ENCODE measurements at places on chromosomes 16 and 17.
A peak's percentile ranks its signal among the peaks of the same experiment; 100 is the strongest.

GRCh38 chr17:36868777-36869176 is 68.5 kb upstream of the LHX1 start:
- DNase-seq = no peak

- no peak for DNase-seq
These were observed 5.6 kb downstream of the ADCY9 start for GRCh38 chr16:4110680-4111079.

DNA sequence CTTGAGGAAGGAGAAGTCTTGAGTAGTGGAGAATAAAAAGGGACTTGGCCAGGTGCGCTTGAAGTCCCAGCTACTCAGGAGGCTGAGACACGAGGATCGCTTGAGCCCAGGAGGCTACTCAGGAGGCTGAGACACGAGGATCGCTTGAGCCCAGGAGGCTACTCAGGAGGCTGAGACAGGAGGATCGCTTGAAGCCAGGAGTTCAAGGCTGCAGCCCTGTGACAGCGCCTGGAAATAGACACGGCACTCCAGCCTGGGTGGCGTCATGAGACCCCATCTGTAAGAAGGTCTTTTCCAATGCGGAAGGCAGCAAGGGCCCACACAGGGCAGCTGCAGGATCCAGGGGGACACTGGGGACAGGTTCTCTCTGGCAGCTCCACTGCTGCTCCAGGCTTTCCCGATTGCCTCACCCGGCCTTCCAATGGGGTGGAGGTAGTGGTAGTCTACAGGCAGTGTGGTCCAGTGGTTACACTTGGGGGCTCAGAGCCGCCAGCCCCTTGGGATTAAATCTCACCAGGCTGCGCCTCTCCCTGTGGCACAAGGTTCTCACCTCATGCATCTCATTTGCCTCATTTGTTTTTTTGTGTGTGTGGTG is 143.4 kb downstream of the SEC14L1 start:
- DNase-seq = no peak

GRCh38 chr16:84823484-84823883 is 3.7 kb downstream of the CRISPLD2 start:
- no peak for DNase-seq

DNA sequence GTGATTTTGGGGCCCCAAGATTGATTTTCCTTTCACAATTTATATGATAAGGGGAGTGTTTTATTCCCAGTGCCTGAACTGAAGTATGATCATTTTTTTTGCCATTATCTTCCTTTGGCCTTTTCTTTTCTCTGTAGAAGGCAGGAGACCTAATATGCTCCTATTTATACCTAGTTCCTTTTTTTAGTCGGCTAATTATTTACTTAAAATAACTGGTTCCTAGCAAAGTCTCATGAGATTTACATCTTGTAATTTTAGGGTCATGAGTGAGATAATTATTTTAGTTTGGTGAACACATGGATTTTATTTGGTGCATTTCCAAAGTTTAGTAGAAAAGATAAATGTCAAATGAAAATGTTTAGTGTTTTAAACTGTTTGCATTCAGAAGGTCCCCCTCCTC is 24.8 kb downstream of the SEC14L1 start:
- no peak for DNase-seq

- no peak for DNase-seq
These were observed 229.2 kb downstream of the MAP2K6 start for GRCh38 chr17:69643686-69644085.

- DNase-seq = no peak
These were observed 17.7 kb downstream of the KSR1 start for GRCh38 chr17:27473748-27474609.

DNA sequence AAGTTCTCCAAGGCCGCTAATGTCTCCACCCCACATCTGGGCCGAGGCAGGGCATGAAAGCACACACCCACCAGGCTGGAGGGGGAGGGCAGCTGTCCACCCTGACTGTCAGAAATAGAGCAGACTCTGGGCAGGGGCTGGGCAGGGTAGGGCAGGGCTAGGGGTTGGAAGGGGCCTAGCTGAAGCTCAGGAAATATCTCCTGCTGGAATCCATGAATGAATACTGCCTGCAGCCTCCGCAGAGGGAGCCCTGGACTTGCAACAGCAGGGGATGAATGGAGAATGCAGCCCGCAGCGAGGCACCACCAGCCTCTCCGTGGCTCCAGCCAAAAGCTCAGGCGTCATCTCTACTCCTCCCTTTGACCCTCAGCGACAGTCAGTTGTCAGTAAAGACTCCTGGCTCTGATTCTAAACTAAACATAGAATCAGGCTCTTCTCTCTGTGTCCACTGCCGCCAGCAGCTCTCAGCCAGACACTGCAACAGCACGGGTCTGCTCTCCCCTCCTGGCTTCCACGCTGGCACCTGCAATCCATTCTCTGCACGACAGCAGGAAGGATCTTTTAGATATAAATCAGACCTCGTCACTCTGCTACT is 23.9 kb upstream of the NGFR start:
- peak; percentile 54 for DNase-seq

GRCh38 chr17:62919388-62919787 is 46.6 kb upstream of the TANC2 start:
- DNase-seq = no peak

DNA sequence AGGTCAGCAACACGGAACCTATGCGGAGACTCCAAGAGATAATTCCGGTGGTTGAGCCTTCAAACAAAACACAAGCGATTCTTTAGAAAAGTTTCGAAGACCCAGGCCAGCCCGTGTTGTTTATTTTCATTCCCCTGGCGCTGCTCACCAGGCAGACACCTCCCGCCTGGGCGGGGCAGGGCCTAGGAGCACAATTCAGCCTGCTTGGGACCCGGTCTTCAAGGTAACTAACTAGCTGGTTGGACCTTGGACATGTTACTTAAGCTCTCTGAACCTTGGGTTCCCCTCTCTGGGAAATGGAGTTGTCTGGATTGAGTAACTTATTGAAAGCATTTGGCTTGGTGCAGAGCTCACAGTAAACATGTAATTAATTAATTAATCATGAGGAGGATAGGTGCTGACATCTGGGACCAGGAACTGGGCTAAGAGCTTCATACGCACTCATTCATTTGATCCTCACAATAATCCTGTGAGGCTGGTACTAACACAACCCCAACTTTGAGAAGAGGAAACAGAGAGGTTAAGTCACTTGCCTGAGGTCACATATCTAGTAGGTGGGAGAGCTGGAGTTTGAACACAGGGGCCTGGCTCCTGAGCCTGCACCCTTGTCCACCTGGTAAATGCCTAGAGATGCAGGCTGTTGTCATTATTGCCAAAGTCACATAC is 125.3 kb upstream of the SMURF2 start:
- no peak for DNase-seq

DNA sequence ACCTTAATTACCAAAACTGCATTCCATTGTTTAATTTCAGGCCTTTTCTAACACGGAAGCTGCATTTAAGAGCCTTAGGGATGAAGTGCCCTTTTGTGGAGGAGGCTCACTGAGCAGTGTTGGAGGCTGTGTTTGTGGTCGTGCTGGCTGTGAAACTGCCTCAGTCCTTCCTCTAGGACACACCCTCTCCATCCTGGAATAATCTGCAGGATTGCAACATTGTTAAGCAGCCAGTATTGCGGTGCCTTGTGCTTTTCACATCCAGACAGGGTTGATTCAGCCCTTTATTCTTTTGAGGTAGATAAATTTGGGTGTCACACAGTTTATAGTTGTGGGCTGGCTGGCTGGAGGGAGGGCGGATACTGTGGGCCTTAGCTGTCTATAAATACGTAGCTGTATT is 141.6 kb downstream of the CDRT15L2 start:
- DNase-seq = no peak

GRCh38 chr17:21545064-21545463 is 147.3 kb upstream of the KCNJ18 start:
- DNase-seq = no peak
